ENCODE measurements at places on chromosomes 6 and 20.

GRCh38 chr6:126886106-126886505 is 232.4 kb upstream of the RSPO3 start:
- DNase-seq = no peak

DNA sequence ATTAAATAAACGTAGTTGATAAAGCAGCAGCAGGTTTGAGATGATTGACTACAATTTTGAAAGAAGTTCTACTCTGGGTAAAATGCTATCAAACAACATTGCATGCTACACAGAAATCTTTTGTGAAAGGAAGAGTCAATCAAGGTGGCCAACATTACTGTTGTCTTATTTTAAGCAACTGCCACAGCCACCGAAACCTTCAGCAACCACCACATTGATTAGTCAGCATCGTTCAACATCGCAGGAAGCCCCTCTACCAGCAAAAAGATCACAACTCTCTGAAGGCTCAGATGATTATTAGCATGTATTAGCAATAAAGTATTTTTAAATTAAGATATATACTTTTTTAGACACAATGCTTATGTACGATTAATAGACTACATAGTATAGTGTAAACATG is 14.0 kb downstream of the PGBD1 start:
- DNase-seq = no peak

- DNase-seq = no peak
Measured at GRCh38 chr6:25482996-25483395, 169.0 kb upstream of the SCGN start.

DNA sequence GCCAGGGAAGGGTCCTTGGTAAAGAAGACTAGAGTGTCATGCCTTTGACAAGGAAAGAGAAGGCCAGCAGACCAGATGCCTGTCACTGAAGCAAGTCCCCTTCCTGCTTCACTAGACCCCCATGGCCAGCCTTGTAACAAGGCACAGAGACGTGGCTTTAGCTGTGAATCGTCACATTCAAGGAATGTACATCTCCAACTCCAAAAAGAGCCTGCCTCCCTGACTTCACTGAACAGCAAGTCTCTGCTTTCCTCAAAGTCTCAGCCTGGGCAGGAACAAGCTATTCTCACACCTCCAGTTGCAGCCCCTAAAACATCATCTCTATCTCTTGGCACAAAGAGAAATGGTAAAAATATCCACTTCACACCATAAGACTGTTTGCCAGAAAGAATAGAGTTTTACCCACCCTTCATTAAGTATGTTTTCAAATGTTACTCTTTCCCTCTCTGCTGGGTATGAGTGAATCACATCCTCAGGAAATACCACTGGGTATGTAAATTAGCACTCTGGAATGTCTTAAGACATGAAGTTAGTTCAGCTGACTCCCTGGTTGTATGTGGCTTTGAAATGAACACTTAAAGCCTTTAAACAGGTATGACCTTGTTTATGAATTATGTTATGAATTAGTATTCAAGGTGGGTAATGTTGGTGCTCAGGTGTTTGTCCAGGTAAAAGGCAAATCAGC is 46.4 kb upstream of the NT5E start:
- no peak for DNase-seq

GRCh38 chr6:95142661-95143335 is 434.5 kb upstream of the MANEA start:
- DNase-seq = no peak

DNA sequence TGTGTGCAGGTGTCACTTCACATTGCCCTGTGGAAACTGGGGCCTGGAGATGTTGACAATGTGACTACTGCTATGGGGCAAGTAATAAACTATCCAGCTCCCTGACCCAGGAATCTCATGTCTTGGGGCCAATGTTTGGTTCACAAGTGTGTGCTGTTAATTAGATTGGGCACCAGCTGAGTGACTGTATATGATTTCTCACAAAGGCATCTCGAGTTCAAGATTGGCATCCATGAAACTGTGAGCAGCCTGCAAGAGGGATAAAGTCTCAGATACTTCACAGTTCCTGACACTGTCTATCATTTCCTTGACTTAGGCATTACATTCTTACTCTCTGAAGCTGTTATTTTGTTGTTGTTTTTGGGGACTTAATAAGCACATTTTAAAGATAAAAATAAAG is 264.0 kb downstream of the PRKN start:
- DNase-seq = no peak

DNA sequence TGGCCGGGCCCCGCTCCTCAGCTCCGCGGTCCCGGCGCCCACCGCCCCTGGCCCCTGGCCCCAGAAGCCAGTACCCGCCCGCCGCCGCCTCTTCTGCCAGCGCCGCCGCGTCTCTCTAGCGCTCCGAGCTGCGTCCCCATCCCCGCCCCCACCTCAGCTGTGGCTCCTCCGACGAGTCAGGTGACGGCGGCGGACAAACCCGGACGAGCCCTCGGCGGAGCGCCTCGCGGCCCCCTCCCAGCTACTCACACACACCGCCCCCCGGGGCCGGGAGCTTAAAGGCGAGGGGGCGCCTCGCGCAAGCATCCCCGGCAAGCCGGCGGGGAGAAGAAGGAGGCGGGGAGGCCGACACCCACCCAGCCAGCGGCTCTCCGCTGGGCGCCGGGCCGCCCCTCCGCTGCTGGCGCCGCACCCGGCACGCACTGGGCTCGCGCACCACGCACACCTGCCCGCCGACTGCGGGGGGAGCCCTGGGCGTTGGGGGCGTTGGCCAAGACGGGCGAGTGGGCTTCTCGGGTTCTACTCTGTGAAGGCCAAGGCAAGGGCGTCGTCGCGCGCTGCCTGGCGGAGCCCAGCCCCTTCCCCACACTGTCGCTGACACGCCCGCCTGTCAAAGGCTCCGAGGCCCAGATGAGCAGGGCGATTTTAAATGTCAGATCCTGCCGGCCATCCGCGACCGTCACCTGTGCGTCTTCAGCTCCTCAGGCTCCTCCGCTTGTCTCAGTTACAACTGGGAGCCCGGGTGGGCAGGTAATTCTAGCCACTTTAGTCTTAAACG is at the start of gene SNAP91:
Gene SNAP91 (minus strand): TSS at position 132 of the 778 bp plus-strand sequence. CDS start 1,174 bp downstream, outside the sequence.
- DNase-seq = peak; percentile 79

GRCh38 chr6:74277777-74278186 is 581.8 kb downstream of the CD109 start:
- no peak for DNase-seq

DNA sequence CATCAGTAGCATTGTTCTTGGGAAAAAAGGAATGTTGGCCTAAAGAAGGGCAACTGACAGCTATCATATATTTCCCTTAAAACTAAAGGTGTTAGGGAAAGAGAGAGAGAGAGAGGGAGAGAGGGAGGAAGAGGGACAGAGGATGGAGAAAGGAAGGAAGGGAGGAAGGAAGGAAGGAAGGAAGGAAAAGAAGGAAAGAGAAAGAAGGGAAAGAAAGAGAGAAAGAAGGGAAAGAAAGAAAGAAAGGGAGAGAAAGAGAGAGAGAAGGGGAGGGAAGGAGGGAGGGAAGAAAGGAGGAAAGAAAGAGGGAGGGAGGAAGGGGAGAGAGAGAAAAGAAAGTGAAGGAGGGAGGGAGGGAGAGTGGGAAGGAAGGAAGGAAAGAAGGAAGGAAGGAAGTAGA is 37.7 kb upstream of the ADGRF5 start:
- DNase-seq = no peak

GRCh38 chr6:92847988-92848387 is 571.4 kb downstream of the EPHA7 start:
- no peak for DNase-seq

GRCh38 chr20:41100001-41100480 is 37.3 kb upstream of the PLCG1 start:
- no peak for DNase-seq

DNA sequence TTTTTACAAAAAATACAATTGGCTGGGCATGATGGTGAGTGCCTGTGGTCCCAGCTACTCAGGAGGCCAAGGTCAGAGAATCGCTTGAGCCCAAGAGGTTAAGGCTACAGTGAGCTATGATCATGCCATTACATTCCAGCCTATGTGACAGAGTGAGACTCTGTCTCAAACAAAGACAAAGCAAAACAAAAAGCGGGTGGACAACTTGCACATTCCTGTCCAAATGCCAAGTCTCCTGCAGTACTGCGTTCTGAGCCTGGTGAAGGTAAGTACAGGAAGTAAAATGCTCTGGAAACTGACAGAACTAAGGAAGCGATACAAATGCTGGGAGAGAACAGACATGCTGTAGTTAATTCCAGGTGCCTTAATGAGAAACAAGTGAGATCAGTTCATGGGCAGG is 20.4 kb upstream of the TMEM242 start:
- DNase-seq = no peak

GRCh38 chr6:73964241-73964854 is 268.3 kb downstream of the CD109 start:
- DNase-seq = no peak

DNA sequence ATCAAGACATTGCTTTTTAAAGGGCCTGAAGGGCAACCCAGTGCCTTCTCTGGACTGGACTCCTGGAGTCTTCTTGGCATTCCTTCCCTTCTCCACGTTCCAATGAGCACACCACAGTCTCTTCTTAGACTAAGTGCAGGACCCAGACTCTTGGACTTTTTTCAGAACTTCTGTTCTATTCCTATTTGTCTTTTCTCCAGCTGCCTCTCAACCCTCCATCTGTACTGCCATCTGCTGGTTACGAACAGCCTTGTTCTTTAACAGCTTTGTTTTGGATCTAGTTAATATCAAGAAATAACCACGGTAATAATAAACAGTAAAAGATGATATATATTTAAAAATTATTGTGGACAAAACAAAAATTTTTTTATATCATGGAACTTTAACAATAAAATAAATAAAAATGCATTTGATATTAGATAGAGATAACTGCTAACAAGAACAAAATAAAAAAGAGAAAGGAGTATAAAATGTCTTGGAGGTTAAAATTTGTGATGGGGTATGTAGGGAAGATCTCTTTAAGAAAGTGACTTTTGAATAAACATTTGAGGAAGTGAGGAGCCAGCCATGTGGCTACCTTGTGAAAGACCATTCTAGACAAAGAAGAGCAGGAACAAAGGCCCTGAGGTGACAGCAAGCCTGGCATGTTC is 105.1 kb upstream of the HCRTR2 start:
- no peak for DNase-seq

DNA sequence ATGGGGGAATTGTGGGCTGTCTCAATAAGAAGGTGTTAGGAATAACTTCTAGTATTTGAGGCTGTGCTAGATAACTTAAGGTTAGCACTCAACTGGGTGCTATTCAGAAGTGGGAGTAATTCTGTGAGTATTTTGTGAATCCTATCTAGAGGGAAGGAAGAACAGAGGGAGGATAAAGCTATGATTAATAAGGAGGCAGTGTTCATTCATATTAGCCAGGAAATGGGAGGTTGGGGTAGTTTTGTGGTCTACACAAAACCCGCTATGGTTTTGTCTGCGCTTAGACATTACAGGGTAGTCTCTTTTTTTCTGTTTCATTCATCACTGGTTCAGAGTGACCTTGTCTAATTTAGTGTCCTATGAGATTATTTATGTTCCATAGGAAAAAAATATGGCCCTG is 341.0 kb downstream of the ARHGAP18 start:
- no peak for DNase-seq

- DNase-seq = no peak
Measured at GRCh38 chr6:119233312-119233984, 116.1 kb downstream of the MAN1A1 start.

GRCh38 chr6:98839781-98840361 is 5.5 kb downstream of the POU3F2 start:
- DNase-seq = peak; percentile 31

GRCh38 chr6:24996269-24996836 is 60.6 kb upstream of the RIPOR2 start:
- no peak for DNase-seq

DNA sequence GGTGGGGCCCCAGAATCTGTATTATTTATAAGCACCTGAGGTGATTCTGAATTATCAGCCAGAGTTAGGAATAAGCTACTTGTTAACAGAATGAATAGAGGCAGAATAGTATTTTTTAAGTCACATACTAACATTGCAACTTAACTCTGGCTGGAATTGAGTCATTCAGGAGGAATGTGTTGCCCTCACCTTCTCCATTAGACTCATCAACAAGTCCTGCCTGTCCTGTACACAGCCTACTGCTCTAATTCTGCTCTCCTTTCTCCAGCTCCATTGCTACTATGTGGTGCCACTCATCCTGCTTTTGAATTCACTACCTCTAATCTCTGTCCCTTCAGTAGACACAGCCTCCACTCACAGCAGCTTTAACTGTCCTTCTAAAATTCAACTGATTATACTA is 669.4 kb downstream of the DHX35 start:
- DNase-seq = no peak

GRCh38 chr6:41578217-41579087 is 32.3 kb downstream of the FOXP4 start:
- DNase-seq = peak; percentile 22

DNA sequence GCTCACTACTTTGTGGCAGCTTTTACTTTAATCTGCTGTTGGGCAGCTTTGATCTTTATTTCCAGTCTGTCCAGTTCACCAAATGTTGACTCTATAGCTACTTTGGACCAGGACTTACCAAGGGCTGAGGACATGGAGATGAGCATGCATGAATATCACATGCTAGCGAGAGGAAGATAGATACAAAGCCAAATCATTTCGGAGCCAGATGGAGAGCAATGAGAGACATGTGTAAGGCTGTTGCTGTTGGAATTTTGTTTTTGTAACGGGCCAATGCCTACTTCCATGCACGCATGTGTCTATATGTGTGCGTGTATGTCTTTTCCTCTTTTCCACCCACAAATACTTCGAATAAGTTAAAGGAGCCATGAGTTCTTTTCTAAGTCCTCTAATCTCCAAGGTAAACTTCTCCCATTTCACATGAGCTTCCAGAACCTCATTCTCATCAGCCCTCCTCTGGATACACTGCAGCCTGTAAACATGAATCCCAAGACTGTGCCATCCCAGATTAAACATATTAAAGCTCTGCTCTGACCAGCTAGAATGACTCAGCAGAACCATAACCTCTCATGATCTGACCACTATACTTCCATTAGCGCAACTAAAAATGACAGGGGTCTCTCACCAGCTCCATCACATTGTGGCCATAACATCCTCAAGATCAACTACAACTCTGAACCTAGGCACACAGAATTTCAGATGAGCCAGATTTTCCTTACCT is 160.7 kb downstream of the LRFN2 start:
- no peak for DNase-seq

GRCh38 chr20:33828326-33828844 is 17.2 kb downstream of the CHMP4B start:
- no peak for DNase-seq

DNA sequence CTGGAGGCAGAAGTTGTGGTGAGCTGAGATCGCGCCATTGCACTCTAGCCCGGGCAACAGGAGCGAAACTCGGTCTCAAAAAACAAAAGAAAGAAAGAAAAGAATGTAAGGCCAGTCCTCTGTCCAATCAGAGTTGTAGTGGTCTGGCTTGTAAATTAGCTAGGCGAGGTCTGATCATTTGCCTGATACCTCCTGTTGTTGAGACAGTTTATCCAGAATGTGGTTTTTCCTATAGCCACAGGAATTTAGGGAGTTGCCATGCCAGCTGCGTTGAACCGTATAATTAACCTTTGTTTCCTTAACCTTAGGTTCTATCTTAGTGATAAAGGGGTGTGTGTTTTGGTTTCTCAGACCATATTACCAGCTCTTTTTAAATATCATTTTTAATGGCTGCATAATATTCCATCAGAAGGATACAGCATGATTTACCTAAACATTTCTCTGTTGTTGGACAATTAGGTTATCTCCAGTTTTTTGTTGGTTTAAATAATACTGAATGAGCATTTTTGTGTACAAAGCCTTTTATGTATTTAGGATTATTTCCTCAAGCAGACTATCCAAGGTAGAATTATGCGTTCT is 11.7 kb upstream of the PPARD start:
- DNase-seq = no peak

GRCh38 chr6:47344022-47344421 is 34.3 kb upstream of the TNFRSF21 start:
- DNase-seq = no peak

GRCh38 chr6:67933278-67933677 is 701.8 kb upstream of the ADGRB3 start:
- DNase-seq = no peak

All from caudate nucleus (tissue), 63 donors.